ENCODE measurements at places on chromosomes 11 and 22.

GRCh38 chr11:43360361-43361032 lies 1.8 kb downstream of the TTC17 start:
- DNase-seq: no peak

DNA sequence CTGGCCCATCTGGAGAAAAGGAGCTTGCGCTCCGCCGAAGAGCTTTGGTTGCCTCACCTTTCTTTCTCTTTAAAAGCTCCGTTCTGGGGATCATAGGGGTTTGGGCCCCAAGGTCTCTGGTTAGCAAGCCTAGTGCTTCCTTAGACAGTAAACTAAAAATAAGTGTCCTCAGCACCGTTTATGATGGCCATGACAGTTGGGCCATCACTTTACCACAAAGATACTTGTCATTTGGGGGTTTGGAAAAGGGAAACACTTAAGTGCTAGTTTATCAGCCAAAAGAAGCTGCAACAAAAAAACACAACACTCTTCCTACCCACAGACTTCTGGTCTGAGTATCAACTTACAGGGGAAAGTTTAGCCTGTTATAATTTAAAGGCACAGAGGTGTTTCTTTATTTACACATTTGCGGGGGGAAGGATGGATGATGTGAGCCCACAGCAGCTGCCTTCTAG lies 88.4 kb upstream of the CD44 start:
- no peak for DNase-seq

DNA sequence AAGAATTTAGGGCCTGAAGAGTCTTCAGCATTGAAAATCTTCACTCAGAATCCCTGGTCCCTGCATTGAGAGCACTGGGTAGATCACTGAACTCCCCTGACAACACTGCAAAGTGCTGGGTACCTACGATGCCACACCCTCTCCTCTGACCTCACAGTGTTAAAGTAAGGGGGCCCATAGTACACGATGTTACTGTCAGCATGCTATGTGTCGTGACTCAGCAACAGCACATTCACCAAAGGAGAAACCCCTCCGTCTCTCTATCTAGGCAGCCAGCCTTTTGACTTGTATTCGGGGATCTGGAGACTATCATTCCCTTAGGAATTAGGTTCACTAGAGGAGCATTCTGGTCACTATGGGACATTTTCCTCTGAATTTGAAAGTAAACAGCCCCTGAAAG lies 67.4 kb upstream of the PITPNB start:
- DNase-seq: no peak

GRCh38 chr22:37599153-37599552 lies 9.5 kb upstream of the GGA1 start:
- no peak for DNase-seq

DNA sequence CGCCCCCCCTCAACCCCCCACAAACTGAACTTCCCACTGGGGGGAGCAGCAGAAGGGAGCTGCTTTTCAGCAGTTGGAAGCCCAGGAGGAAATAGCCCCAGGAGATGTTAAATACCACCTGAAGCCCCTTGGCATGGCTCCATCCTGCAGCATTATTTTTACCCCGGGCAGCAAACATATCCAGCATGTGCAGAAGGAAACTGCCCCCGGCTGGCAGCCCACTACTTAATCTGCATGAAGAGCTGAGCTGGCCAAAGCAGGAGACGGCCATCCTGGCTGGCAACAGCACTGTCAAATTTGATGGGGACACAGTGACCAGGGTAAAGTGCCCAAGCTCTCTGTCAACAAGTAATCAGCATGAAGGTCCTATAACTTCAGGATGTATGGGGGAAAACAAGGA lies 32.0 kb downstream of the BUD13 start:
- no peak for DNase-seq

DNA sequence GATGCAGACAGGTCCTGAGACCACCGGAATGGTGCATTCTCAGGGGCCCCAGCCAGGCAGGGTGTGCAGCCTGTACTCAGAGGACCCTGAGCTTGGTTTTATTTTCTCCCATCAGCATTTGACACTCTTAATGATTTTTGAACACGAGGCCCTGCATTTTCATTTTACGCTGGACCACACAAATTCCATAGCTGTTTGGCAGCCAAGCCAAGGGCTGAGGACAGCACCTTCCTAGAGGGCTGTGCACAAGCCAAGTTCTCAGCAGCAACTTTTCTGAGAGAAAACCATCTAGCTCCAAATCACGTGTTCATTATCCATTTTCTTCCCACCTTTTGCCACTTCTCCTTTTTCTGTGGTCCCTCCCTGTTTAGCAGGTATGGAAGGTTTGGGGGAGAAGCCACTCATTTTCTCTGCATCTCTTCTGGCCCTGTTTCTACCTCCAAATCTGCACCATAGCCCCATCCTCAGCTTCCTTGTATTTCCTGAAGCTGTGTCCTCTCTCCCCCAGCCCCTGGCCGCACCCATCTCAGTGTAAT lies 60.4 kb downstream of the TRAF6 start:
- DNase-seq: no peak

GRCh38 chr22:41387341-41387740 lies 5.6 kb downstream of the TEF start:
- DNase-seq: no peak

GRCh38 chr11:120135838-120136237 lies 2.1 kb downstream of the TRIM29 start:
- no peak for DNase-seq

- DNase-seq: no peak
Measured at GRCh38 chr11:70066136-70066520, 12.0 kb upstream of the ANO1 start.

Data from NCI-H226 (cell line).